Gastroesophageal sphincter (tissue), 4 donors: ENCODE measurements at places on chromosomes 2 and 18. TPM values are rescaled to one million over a fixed set of nuclear protein-coding genes. Genes with fewer than 3 reads are reported as not detected.

DNA sequence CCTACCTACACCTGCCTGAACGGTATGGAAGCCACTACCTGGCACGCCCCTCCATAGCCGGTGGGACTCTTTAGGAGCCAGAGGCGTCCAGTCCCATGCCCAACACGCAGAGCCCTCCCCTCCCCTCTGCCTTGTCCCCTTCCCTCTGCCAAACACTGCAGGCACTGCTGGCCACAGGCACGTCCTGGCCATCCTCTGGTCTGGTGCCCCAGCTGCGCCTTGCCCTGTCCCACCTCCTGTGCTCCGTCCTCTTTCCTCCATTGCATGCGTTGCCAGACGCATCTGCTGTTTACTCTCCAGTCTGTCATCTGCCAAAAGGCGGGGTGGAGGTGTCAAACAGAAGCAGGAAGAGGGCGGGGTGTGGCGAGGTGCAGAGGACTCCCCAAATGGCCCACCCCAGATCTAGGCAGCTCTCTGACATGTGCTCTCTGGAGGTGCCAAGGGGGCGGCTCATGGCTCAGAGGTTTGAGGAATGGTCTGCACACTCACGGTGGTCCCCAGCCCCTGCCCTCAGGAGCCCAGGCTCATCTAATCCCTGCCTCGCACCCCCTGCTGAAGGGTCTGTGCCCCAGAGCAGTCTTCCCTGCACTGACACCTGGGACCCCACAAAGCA lies 45.1 kb downstream of the HS6ST1 start:
- no peak for ATAC-seq

The TMEM87B gene
- 25.4 TPM for total RNA-seq

The IL1RL1 gene
- total RNA-seq = 8.8 TPM

The SLC38A11 gene
- total RNA-seq = 0.49 TPM

- ATAC-seq = no peak
These were observed 75.6 kb downstream of the TMEM247 start for GRCh38 chr2:46555011-46555410.

- ATAC-seq = no peak
These were observed 47.0 kb upstream of the PTH2R start for GRCh38 chr2:208359632-208359986.

The FKBP7 gene
- 17.4 TPM for total RNA-seq

GRCh38 chr2:74179063-74179865 lies 585 bp upstream of the MOB1A start:
- no peak for ATAC-seq

DNA sequence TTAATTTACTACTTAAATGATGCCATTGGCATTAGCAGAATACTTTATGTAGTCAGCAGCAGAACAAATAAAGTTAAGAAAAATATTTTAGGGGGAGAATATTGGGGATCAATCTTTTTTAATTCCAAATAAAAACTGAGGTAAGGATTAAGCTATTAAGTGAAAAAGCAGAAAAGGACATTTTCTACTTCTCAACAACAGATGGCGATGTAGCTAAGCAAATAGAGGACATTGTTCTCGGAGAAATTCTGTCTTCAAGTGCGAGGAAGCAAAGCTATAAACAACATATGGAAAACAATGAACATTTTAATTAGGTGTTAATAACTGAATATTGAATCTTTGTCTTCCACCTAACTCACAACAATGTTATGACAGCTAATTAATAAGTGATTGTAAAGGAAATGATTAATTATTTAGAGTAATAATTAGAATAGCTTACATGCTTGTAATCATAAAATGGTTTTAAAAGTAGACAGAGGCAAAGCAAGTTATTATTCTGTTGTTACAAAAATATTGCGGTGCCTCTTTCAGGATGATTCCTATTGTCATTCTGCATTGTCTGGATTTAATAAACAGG lies 32.9 kb upstream of the CCDC93 start:
- no peak for ATAC-seq

The C1QL2 gene
- total RNA-seq = not detected

- no peak for ATAC-seq
These were observed 117.3 kb downstream of the MSH2 start for GRCh38 chr2:47520302-47520630.

The SKOR2 gene
- total RNA-seq = not detected

DNA sequence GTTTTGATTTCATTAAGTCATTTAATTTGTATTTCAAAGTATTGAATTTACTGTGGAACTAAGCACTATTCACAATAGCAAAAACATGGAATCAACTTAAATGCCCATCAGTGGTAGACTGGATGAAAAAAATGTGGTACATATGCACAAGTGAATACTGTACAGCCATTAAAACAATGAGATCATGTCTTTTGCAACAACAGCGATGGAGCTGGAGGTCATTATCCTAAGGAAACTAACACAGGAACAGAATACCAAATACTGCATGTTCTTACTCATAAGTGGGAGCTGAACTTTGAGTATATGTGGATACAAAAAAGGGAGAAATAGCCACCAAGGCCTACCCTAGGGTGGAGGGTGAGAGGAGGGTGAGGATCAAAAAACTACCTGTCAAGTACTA lies 164.4 kb downstream of the BABAM2 start:
- ATAC-seq = no peak

GRCh38 chr2:44167311-44167907 lies 1.3 kb upstream of the PPM1B start:
- ATAC-seq = no peak

DNA sequence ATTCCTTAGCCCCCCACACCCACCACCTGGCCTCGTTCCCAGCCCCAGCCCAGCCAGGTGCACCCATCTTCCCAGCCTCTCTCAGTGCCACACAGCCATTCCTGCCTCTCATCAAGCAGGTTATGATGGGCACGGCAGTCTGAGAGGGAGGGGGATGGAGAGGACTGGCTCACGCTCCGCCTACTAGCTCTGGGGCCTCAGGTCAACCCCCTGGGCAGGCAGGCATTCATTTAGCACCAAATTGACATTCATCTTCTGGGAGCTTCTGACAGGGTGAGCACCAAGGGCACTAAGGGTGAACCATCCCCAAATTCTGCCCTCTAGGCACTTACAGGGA lies 66.2 kb upstream of the FOSL2 start:
- no peak for ATAC-seq

GRCh38 chr2:240124651-240125030 lies 11.5 kb downstream of the COPS9 start:
- ATAC-seq = no peak

DNA sequence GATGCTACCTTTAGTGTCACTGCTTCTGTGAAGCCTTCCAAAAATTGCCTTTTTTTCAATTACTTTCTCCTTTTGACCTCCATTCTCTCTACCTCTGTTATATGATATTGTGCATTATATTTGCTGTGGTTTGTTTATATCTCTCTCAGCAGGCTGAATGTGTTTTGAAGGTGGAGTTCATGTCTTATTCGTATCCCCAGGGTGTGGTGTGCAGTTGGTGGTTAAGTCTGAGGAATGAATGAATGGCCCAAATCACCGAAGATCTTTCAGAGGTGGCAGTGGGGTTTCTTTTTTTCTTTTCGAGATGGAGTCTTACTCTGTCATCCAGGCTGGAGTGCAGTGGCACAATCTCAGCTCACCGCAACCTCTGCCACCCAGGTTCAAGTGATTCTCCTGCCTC lies 53.5 kb upstream of the MAP4K3 start:
- ATAC-seq = no peak

The PRKAG3 gene
- not detected for total RNA-seq

The TBR1 gene
- total RNA-seq = not detected

DNA sequence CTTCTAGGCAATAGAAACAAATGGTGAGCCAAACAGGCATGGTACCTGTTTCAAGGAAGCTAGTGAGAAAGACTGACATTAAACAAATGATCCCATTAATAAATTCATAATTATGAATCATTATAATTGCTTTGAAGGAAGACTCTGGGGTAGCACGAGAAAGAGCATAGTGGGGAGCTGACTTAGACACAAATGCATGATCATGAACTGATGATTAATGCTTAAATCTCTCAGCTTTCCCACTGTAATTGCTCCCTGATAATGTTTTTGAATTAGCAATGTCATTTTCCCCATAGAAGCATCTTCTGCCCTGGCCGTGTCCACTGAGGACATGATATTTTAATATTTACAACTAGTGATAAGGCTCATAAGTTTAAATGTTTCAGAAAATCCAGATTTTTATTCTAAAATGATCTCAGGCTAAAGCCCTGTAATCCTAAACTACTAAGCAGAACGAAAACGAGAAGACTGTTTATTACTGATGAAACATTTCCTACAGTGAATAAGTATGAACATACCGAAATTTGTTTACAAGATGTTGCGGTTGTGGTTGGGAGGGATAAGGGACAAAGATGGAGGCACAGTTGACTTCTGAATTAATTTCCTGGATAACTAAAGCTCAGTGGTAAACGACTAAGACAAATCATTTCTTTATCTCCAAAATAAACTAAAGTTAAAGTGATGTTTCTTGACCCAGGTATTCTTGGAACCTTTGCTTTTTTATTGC lies 47.3 kb upstream of the TACR1 start:
- ATAC-seq = no peak

DNA sequence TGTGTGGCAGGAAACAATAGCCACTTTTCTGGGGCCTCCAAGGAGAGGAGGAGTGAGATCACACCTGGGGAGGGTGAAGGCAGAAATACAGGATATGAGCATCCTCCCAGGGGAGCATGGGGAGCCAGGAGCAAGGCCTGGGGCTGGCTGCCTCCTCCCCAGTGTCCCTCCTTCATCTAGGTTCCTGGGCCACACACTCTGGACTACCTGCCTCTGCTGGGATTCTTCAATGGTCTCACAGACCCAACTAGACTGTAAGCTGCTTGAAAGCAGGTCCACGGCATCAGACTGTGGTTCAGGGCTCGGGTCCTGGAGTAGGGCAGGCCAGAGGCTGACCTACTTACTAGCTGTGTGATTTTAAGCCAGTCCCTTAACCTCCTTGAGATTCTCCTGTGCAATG lies 94.0 kb downstream of the MCFD2 start:
- no peak for ATAC-seq

The EFR3B gene
- 0.67 TPM for total RNA-seq
